GM18507 (cell line): ENCODE measurements at places on chromosomes 12 and 14.

- DNase-seq: no peak
These were observed 52.4 kb downstream of the PHLDA1 start for GRCh38 chr12:75979181-75979580.

DNA sequence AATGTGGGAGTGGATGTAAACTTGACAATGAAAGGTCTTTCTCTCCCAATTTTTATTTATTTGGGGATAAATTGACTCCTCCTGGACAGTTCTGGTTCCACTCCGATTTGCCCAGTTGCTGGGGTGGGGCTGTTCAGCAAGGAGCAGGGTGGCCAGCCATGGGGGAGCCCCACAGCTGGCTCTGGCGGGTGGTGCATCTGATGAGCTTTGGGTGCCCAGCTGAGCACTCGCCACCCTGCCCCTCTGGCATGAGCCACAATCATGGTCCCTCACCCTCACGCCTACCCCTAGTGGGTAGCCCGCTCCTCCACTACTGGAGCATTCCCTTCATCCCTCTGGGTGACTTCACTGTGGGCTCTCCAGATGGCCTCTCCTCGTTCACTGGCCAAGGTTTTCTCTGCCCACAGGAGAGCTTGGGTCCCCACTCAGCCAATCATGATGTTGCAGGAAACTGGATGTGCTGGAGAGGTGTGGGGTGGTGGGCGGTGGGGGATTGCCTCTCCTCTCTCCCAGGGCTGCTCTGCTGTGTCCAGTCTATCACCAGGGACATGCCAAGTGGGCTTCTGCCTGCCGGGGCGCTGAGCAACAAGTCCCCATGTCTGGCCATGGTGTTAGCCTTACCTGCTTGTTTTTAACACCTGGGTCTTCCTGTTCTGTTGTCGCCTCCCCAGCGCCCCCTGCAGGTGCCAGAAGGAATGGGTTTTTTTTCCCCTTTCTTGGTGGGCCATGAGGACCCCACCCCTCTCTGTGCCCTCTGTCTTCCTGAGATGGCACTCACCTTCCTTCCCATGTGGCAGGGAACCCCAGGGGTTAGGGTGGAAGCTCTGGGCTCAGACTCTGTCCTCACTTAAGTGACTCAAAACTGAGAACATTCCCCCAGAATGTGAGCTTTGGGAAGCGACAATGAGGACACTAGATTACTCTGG is 3.4 kb downstream of the CYP46A1 start:
- DNase-seq: no peak

- no peak for DNase-seq
These were observed 691.8 kb downstream of the TMEM121 start for GRCh38 chr14:106218174-106218573.

- no peak for DNase-seq
These were observed 25.1 kb downstream of the NOC4L start for GRCh38 chr12:132169376-132169775.

GRCh38 chr12:31929027-31929526 is 30.1 kb upstream of the RESF1 start:
- no peak for DNase-seq

DNA sequence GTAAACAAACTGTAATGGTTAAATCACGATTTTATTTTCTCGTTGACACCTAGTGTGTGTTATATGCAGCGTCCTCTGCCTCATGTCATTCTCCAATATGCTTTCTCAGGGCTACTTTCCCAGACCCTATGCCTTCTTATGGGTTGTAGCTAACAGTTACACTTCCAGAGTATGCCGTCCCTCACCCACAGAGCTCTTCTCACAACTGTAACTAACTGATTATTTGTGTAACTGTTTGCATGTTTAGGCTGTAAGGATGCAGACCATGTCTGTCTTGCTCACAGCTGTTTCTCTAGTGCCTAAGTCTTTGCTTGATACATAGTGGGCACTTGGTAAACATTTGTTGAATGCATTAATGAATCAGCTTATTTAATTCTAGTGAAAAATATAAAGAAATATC is 417.5 kb downstream of the ZFP36L1 start:
- DNase-seq: no peak

GRCh38 chr14:105495101-105495989 is 4.3 kb downstream of the TEDC1 start:
- no peak for DNase-seq

DNA sequence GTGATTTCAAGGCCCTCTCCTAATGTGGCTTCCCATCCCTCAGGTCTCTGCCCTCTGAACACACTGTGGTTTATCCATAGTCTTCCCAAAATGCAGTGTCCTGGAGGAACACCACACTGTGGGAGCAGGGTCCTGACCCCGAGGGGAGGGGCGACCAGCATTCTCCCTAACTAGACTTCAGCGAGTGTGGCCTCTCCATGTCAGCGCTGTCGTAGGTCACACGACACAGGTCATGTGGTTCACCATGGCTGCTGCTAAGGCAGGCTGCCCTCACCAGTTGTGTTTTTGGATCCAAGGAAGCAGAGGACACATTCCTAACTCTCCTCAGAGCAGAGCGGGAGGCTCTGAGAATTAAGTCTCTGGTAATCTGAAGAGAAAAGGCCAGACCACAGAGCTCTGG is 50.5 kb downstream of the SSH1 start:
- DNase-seq: no peak

DNA sequence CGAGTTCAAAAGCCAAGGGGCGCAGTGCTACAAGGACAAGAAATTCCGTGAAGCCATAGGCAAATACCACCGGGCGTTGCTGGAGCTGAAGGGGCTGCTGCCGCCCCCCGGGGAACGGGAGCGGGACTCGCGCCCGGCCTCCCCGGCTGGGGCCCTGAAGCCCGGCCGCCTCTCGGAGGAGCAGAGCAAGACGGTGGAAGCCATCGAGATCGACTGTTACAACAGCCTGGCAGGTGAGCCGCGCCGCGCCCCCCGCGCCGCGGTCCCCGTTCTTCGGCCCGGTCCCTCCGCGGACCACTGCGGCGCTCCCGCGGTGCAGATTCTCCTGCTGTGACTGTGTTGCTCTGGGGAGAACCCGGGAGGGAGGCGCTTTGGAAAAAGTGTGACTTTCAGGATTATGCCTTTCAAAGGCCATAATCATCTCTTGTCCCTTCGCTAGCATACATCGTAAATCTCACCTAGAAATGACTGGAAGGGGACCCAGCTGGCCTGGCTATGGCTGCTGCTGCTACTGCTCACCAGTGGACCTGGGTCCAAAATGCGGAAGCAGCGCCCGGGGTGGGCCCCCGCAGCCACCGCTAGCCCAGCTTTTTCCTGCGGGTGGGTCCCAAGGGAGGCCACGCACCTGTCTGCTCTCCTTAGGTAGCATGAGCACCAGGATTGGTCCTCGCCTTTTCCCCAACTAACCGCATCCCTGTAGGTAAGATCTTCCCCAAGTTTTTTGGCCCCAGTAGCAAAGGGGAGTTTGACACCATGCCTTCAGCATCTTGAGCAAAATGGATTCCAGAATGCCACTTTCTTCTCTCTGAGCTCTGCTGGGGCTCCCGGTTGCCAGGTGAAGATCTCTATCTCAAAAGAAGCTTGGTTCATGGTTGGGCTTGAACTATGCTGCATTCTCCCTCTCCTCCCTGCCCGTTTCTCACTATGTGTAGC is 853 bp downstream of the TTC9 start:
- peak; percentile 58 for DNase-seq

GRCh38 chr14:78508023-78508422 is 337.9 kb downstream of the NRXN3 start:
- no peak for DNase-seq

DNA sequence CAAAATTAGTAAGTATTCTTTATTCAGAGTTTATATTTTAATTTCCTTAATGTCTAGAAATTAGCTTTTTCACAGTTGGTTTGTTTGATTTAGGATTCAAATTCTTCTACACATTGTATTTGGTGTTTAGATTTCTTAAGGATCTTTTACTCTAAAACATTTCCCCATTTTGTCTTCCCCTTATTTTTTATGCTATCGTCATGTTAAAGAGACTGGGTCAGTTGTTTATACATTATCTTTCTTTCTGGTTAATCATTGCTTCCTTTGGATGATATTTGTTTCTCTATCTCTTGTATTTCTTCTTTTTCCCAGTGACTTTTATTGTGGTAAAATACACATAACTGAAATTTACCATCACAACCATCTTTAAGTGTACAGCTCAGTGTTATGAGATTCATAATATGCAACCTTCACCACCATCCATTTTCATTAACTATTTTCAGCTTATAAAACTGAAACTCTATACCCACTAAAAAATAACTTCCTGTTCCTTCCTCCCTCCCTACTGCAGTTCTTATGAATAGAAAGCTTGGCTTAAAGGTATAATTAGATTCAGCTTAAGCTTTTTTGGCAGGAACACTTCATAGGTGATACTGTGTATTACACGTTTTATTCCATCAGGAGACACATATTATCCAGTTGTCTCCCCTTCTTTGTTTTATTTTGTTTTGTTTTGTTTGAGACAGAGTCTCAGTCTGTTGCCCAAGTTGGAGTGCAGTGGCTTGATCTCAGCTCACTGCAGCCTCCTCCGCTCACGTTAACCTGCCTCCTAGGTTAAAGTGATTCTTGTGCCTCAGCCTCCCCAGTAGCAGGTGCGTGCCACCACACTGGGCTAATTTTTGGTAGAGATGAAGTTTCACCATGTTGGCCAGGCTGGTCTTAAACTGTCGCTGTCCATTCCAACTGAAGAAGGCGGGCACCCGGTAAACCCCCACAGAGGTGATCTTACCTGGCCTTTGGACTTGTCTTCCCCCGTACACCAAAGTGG is 45.0 kb downstream of the NOPCHAP1 start:
- DNase-seq: no peak

DNA sequence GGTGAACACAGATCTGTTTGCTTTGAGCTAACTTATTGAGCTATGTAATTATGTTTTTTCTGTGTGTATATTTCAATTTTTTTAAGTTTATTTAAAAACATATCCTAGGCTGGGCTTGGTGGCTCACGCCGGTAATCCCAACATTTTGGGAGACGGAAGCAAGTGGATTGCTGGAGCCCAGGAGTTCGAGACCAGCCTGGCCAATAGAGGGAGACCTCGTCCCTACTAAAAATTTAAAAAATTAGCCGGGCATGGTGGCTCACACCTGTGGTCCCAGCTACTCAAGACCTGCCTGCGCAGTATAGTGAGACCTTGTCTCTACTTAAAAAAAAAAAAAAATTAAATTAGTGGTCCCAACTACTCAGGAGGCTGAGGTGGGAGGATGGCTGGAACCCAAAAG is 16.2 kb upstream of the RNASE1 start:
- no peak for DNase-seq

DNA sequence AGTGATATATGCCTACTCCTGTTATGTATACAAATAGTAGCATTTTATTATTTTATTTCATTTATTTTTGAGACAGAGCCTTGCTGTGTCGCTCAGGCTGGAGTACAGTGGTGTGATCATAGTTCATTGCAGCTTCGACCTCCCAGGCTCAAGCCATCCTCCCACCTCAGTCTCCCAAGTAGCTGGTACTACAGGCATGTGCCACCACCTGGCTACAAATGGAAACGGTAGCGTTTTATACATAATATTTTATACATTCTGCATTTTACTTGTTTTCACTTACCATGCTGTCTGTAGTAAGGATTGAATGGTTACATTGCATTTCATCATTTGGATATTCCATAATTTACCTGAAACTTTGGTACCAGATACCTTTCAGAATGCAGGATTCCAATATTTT is 14.1 kb downstream of the C1R start:
- DNase-seq: no peak

- no peak for DNase-seq
These were observed 491.1 kb upstream of the RGS6 start for GRCh38 chr14:71441126-71441525.

DNA sequence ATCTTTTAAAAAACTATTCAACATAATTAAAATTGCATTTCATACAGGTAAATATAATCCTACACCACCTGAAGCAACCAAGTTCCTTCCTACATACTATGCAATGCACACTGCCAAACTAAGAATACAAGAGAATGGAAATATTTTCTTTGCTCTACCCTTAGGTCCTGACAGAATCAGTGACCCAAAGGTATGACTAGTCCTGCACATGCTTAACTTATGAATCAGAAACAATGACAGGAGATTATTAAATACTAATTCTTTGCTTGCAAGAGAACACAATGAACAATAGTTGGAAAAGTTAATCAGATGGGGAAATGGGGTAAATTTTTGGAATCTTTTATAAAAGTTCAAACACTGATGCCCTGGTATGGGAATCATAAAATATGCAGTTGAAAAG is 220.1 kb downstream of the SOX5 start:
- no peak for DNase-seq

DNA sequence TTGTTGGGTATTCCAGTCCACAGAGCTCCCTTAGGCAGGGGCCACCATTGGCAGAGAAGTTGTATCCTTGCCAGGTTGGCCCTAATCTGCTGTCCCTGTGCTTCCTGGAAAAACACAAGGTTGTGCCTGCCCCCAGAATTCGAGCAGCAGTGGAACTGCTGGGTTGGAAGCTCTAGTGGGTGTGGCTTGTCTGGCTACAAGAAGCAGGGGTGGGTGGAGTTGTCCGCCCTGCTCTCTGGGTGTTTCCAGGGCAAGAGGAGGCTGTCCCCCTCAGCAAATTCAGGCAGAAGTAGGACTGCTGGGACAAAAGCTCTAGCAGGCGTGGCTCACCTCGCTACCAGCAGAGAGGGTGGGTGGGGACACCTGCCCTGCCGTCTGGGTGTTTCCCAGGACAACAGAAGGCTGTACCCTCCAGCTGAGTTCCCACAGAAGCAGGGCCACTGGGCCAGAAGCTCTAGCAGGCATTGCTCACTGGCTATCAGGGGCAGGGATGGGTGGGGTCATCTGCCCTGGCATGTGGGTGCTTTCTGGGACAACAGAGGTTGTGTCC is 72.8 kb upstream of the NPAS3 start:
- no peak for DNase-seq

- DNase-seq: no peak
These were observed 72.6 kb upstream of the SLC35F4 start for GRCh38 chr14:57938533-57938932.

DNA sequence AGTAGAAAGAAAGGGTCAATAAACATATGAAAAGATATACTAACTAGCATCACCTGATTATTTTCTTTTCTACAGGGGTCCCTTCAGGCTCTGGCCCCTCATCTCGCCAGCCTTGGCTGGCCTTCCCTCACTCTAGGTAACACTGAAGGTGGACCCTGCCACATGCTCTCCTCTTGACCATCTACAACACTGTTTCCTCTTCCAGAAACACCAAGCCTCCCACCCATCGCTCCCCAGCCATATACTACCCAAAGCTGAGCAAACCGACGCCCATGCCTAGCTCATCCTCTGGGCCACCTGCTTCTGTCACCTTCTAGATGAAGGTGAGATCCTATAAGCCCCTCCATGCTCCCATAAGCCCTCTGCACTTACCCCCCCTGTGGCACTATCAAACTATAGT is 14.8 kb downstream of the ANAPC5 start:
- DNase-seq: no peak

GRCh38 chr14:58942516-58942915 is 246.0 kb upstream of the DAAM1 start:
- DNase-seq: no peak

- no peak for DNase-seq
These were observed 266.9 kb downstream of the RASSF9 start for GRCh38 chr12:85569261-85569660.

GRCh38 chr14:74140374-74140850 is 55.7 kb downstream of the LIN52 start:
- DNase-seq: no peak

- no peak for DNase-seq
These were observed 8.1 kb upstream of the IRF2BPL start for GRCh38 chr14:77036484-77037214.

- no peak for DNase-seq
These were observed 22.0 kb downstream of the TTC9 start for GRCh38 chr14:70663707-70664179.

GRCh38 chr12:1800401-1801302 is 19.7 kb upstream of the LRTM2 start:
- DNase-seq: peak; percentile 35
